ENCODE measurements at places on chromosomes 2 and 18.

DNA sequence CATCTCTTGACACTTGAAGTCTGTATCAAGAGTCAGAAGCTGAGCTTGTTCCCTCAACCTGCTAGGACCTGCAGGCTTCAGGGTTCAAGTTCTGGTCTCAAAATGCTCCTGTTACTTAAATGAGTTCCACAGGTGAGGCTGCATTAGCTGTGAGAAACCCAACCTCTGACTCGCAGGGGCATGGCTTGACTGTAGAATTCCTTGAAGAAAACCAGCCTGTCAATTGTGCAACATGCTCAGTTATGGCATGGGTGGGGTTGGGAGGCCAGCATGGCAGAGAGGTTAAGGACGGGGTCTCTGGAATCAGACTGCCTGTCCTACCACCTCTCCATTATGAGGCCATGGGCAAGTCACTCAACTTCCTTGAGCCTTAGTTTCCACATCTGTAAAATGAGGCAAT is 235.8 kb downstream of the EN1 start:
- DNase-seq: no peak

DNA sequence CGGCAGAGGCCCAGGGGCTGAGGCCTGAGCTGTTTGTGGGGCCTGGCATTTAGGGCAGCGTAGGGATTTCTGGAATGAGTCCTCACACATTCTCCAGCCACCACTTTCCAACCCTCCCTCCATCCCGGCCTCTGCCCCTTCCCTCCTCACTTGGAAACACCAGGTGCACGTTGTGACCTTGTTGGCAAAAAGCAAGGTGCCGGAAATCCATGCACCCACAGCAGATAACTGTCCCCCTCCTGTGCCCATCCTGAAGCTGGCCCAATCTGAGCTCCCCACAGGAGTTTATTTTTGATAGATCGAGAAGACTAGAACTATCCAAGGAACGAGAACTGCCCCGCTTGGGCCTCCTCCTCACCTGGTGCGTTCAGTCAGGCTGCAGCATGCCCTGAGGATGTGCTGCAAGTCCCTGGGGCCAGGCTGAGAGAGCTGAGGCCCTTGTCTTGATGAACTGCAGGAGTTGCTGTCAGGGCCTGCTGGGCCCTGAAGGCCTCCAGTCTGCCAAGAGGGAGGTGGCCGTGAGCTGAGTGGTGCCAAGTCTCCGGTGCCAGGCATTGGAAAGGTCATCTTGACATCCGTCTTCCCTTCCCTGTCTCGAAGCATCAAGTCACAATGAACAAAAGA is 55.8 kb downstream of the CTIF start:
- DNase-seq: no peak

DNA sequence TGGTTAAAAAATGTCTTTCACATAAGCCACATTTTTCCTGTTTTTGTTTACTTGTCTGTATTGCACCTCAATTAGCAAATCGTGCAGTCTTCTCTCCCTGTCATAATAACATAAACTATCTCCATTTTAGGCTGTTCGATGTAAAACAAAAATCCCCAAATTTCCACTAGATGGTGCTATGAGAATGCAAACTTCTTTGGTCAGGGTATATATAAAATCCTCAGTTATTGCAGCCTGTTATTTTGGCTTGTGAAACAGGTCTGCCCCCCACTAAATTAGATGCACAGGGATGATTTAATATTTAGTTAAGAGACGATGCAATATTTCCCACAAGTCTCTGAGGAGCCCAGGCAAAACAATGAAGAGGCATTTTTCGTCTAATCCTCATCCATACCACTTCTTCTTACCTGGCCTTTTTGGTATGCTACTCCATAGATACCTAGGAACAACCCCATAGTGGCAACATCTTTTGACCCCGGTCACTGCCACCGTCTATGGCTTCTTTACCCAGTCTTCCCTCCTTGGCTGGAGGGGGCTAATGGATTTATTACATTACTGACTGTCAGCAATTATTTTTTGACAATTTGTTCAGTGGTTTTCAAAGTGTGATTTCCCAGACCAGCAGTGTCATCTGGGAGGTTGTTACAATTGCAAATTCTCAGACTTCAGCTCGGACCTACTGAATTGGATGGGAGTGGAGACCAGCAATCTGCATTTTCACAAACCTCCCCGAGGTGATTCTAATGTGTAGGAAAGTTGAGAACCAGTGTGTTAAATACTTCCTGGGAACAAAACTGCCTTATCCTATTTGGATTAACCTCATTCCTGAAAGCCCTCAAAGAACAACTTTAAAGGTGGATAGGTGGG is 117.4 kb upstream of the CWC22 start:
- DNase-seq: peak; percentile 64

GRCh38 chr2:170196963-170197362 is 19.0 kb downstream of the MYO3B start:
- DNase-seq: no peak

DNA sequence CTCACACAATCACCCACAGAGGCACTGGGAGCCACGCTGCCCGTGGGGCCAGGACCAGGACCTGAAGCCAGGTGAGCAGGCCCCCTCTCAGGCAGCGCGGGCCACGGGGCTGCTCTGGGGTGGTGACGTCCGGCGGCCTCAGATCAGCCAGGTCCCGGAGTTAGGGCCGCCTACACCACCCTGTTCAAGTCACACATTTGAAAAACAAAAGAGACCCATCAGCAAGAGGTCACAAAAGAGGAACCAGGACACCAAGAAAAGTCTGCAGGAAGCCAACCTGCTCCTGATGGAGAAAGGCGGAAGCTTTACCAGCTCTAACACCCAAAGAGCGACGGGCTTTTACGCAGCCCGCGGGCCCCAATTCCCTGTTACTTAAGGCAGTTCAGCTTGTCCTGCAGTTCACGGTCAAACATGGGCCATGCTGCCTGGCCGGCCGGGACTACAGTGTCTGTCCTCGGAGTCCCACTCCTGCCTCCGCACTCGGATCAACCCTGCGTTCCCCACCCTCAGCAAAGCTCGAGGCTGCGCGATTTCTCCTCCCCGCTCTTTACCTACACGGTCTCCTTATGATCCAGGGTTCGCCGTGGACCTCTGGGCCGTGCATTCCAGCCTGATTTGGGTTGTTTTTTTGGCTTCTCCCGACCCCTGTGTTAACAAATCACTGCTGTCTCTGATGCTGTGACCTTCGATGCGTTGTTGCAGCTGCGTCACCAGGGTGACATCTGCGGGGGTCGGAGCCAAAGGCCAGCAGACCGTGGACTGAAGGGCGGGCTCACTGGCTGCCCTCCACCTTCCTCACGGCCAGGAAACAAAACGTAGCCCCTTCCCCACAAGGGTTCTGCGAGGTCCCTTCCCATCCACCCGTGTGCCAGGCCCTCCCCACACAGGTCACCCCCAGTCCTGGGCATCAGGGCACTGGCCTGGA is 31.0 kb downstream of the SNORC start:
- DNase-seq: no peak

DNA sequence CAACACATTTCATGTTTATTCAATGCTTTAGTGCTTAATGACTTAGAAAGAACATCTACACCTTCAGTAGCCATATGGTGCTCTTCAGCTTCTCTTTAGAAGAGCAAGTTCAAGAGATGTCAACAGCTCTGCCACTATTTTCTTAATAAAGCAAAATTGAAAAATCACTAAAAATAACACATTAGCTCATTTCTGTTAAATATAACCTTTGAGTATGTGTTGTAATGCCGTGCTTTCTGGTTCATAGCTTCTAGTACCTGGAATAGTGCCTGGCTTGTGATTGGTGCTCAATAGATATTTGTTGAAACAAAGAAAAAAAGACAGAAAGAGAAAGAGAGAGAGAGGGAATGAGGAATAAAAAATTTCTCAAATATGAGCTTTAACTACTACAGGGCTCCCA is 349.8 kb upstream of the SPRED2 start:
- DNase-seq: no peak

GRCh38 chr2:40432921-40433483 is 18.9 kb downstream of the SLC8A1 start:
- DNase-seq: peak; percentile 45

GRCh38 chr2:200509612-200510433 is at the start of gene KCTD18:
Gene KCTD18 (minus strand): TSS chr2:200510068. CDS start chr2:200507016, 3,052 bp downstream.
- peak; percentile 82 for DNase-seq

DNA sequence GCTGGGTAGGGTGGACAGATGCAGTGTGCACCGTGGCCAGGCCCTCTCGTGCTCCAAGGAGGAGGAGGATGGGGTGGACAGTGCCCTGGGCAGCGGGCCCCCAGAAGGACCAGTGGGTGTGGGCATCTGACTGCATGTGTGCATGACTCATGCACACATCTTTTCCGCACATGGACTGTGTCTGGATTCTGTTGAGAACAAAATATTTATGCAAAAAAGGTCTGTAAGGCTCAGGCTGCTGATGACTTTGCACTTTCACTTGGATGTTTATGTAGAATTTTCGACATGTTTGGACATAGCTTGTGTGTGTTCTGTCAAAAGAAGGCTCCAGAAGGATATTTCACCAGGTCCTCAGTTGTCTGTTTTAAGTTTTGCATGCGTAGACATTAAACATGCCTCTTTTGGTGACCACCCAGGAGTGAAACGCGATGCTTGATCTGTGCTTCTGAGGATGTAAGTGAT is 45.6 kb downstream of the MTCL1 start:
- peak; percentile 87 for DNase-seq

GRCh38 chr2:200399046-200399445 is 92.6 kb downstream of the SPATS2L start:
- peak; percentile 92 for DNase-seq

GRCh38 chr2:239526666-239527415 is 126.0 kb upstream of the HDAC4 start:
- DNase-seq: no peak

DNA sequence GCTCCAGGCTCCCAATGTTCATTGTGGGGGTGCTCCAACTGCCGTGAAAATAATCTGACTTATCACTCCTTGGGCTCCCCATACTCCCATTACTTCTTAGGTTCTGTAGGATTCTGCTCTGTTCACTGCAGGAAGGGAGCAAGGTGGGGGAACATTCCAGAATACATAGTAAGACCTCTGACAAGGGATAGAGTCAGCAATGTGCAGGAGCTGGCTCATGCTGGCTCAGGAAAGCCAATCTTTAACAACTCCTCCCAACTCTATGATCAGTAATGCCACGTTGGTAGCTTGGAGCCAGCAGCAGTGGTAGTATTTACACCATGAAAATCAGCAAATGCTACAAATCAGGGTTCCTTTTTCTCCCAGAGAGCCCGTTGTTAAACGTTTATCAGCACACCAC is 44.4 kb downstream of the FECH start:
- DNase-seq: peak; percentile 72

- DNase-seq: no peak
These were observed 120.2 kb downstream of the LAMA3 start for GRCh38 chr18:23809415-23809814.
